ENCODE measurements at places on chromosomes 5 and 9.

GRCh38 chr9:131038256-131039128 lies 29.5 kb downstream of the LAMC3 start:
- no peaks in the 10 kb centered on the region for H3K4me1 ChIP-seq
- no peak overlapping the region for H3K4me3 ChIP-seq
- H3K36me3 ChIP-seq = no peaks in the 10 kb centered on the region
- no peaks in the 10 kb centered on the region for H3K27me3 ChIP-seq
- no peak for DNase-seq

DNA sequence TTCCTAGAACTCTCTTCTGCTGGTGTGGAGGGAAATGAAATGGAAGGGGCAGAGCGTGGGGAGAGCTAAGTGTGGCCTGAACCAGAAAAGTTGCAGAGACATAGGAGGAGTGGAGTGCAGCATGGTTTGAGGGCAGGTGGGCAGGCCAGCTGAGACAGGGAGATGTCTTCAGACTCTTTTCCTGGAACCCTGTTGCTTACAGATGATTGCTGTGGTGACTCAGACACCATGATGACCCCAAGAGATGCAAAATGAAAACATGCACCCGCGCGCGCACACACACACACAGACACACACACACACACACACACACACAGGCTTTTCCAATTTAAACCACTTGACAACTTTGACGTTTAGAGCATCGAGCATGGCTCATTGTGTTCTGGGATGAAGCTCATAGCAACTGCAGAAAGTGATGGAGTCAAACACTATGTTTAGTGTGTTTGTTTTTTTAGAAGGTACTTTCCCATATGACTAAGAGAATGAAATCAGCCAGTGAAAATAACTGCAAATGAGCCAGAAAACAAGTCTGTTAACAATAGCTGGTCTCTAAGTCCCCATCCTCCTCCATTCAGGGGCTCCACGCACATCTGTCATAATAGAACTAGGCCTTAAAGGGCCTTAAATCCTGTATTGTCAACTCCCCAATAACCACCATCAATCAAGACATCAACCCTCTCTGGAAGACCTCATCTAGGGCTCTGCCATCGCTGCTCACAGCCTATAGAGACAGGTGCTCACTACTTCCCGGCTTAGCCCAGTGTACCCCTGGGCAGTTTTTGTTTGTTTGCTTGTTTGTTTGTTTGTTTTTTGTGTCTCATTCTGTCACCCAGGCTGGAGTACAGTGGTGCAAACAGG lies 9.6 kb downstream of the TMOD1 start:
- H3K4me1 ChIP-seq = no peaks in the 10 kb centered on the region
- no peaks in the 10 kb centered on the region for H3K36me3 ChIP-seq
- no peak for DNase-seq
- no peak overlapping the region for H3K27ac ChIP-seq

- H3K27me3 ChIP-seq = no peaks in the 10 kb centered on the region
- no peak overlapping the region for H3K4me3 ChIP-seq
- no peaks in the 10 kb centered on the region for H3K4me1 ChIP-seq
- H3K27ac ChIP-seq = no peak overlapping the region
These were observed 20.6 kb downstream of the NSD1 start for GRCh38 chr5:177154003-177154643.

GRCh38 chr9:85038824-85039608 lies 369.5 kb downstream of the NTRK2 start:
- no peaks in the 10 kb centered on the region for H3K36me3 ChIP-seq
- H3K4me3 ChIP-seq = no peak overlapping the region
- no peaks in the 10 kb centered on the region for H3K4me1 ChIP-seq
- DNase-seq = no peak

DNA sequence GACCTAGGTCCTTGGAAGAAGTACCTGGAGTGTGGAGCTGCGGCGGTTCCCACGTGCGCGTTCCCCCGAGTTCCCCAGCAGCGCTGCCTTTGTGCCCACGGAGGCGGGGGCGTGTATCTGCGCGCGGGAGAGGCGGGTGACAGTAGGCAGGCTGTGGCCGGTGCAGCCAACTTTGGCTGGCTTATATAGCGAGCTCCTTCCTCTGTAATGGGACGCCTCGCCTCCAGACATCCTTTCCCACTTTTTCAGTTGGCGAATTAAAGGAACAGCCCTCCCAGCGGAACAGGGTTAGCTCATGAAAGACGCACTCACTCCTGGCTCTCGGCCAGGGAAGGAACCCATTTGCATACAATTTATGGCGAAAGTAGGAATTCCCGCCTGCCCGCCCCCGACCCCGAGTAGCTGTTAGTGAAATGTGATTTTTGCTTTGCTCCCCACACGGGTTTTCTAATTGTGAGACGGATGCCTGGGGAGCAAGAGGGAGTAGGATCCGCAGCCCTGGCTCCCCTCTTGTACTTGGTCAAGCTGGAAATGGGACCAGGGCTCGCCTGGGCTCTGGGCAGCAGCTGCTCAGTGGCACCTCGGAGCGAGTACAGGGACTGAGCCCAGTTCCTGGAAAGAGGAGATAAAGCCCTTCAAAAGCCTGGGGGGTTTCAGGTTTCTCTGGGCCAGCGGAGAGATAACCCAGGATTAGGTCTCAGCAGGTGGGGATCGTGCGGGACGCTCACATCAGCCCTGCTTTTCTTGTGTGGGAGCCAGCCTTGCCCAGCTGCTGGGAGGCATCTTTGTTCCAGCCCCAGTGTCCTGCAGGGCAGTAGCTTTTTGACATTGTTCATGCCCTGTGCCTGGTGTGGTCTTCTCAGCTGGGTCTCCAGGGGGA lies at the start of gene TNC:
Gene TNC (minus strand): TSS at position 159 of the 880 bp plus-strand sequence. CDS start 27,139 bp downstream, outside the sequence.
- H3K27me3 ChIP-seq = peaks cover 40% of the 10 kb centered on the region
- DNase-seq = no peak
- no peak within 1 kb of the TSS for H3K4me3 ChIP-seq
- H3K4me1 ChIP-seq = no peaks in the 10 kb centered on the region
- no peaks in the 10 kb centered on the region for H3K36me3 ChIP-seq
- no peak within 1 kb of the TSS for H3K27ac ChIP-seq

DNA sequence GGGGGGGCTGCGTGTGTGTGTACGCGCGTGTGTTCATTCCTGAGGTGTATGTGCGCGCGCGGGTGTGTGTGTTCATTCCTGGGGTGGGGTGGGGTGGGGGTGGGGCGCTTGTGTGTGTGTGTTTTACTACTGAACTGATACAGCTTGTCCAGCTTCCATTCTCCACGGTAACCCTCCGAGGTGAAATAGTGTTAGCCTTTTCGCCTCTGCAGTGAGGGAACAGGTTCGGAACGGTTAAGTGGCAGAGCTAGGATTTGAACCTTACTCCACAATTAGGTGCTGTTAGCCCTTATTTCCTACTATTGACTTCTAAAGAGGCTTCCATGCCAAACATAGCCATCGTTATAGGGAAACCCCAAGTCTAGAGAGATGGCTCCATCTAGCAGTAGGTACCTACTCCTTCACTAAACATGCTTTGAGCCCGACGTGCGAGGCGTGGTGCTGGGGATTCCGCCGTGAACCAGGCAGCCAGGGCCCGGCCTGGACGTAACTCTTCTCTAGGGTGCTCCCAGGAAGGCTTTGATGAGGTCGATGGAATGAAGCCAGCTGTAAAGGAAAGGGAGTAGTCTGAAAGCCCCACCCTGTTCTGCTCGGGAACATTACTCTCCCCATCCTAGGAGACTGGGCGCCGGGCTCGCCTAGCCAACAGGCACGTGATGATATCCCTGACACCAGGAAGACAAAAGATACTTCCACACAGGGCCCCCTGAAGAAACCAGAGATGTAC lies 782 bp upstream of the SKP1 start:
- peaks cover 8% of the 10 kb centered on the region for H3K36me3 ChIP-seq
- peak overlapping the region; percentile 99 for H3K27ac ChIP-seq
- no peaks in the 10 kb centered on the region for H3K27me3 ChIP-seq
- H3K4me3 ChIP-seq = peak overlapping the region; percentile 87
- H3K4me1 ChIP-seq = peaks cover 39% of the 10 kb centered on the region
- DNase-seq = no peak

DNA sequence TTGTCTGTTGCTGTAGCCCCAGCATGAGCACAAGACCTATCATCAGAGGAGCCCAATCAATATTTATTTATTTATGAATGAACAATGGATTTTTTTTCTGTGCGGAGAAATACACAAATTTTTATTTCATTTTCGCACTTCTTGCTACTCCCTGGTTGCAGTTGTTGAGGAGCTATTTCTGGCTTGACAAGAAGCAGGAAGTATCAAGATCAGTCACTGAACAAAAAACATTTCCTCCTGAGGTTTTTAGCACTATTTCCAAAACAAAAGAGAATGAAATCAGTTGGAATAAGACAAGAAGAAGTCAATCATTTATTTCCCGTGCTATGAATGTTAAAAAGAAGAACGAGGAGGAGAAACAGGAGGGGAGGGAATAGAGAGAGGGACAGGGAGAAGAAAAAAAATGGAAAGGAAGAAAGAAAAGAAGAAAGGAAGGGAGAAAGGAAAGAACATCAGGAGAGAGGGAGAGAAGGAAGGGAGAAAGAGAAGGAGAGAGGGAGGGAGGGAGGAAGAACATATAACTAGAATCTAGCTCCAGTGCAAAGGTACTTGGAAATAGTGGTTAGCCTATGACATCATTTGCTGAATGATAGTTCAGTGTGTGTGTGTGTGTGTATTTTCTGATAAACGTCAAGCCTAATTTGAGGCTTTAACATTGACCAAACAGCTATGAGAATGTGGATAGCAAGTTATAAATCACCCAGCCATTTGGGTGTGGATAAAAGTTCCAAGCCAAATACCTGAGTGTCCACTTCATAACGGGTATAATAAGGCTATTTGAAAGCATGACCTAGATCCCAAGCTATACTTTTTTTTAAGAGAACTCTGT lies 586.0 kb downstream of the EBF1 start:
- H3K36me3 ChIP-seq = no peaks in the 10 kb centered on the region
- no peak overlapping the region for H3K4me3 ChIP-seq

GRCh38 chr5:94793113-94793815 lies 174.8 kb downstream of the SLF1 start:
- peak; percentile 63 for DNase-seq
- peaks cover 37% of the 10 kb centered on the region for H3K4me1 ChIP-seq
- no peaks in the 10 kb centered on the region for H3K36me3 ChIP-seq
- peak overlapping the region; percentile 58 for H3K4me3 ChIP-seq
- H3K27ac ChIP-seq = peak overlapping the region; percentile 70

Measured in CD4-positive, CD25-positive, alpha-beta regulatory T cell (primary cell).